ENCODE measurements at places on chromosomes 5 and 9. TPM values are rescaled to one million over a fixed set of nuclear protein-coding genes. Genes with fewer than 3 reads are reported as not detected.

The ADAMTS16 gene
- total RNA-seq = 14.3 TPM

The SEMA6A gene
- 355 TPM for total RNA-seq

The PCDHGA12 gene
- total RNA-seq = 3.5 TPM

The DIPK1B gene
- total RNA-seq = 60.0 TPM

The CARTPT gene
- not detected for total RNA-seq

The KCNN2 gene
- 24.7 TPM for total RNA-seq

- no peak for DNase-seq
Measured at GRCh38 chr5:148376198-148376597, 7.6 kb upstream of the FBXO38 start.

- no peak for DNase-seq
Measured at GRCh38 chr5:81724108-81724507, 26.8 kb downstream of the SSBP2 start.

DNA sequence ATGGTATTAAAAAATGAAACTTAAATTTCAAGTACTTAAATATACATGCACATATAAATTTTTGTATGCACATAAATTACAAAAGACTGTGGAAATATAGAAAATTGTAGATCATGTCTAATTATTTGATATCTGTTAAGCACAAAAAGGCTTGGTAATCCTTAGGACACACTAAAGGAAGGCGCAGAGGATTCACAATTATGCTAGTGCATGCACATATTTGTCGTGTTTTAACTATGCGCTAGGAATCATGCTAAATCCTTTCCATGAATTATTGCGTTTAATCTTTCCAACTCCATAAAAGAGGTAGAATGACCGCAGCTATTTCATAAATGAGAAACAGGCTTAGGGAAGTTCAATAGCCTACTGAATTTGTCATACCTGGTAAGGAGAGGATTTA is 244.1 kb upstream of the ITGA1 start:
- no peak for DNase-seq

GRCh38 chr9:70003901-70004714 is 39.5 kb upstream of the MAMDC2 start:
- no peak for DNase-seq

DNA sequence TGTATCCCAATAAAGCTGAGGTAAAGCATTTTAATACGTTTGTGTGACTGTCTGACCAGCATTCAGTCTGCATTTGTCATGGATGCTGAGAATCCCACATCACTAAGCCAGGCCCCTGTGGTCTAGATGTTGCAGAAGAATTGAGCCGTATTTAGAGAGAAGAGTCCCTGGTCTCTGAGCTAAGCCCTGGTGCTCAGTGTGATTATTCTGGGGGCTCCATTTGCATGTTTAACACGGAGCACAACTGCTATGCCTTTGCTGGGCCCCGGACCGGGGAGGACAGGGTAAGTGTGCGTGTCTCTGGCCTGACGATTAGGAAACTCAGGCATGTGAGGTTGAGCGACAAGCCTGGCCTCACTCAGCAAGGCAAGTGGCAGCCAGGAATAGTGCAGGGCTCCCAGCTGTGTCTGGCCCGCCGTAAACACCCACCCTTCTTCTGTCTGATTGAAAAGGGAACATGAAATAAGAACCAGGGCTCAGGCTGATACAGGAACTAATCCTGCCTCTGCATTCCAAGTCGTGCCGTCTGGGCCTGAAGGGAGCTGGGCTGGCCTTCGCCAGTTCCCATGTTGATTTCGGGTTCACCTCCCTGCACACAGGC is 22.3 kb downstream of the FAM78A start:
- peak; percentile 3 for DNase-seq

GRCh38 chr5:157965040-157965678 is 106.2 kb upstream of the CLINT1 start:
- peak; percentile 91 for DNase-seq

GRCh38 chr9:127931092-127931881 is 710 bp upstream of the PIP5KL1 start:
- peak; percentile 69 for DNase-seq

- DNase-seq = no peak
Measured at GRCh38 chr5:100516285-100516684, 18.9 kb upstream of the FAM174A start.

GRCh38 chr5:14337593-14337992 is 194.5 kb downstream of the TRIO start:
- DNase-seq = no peak

DNA sequence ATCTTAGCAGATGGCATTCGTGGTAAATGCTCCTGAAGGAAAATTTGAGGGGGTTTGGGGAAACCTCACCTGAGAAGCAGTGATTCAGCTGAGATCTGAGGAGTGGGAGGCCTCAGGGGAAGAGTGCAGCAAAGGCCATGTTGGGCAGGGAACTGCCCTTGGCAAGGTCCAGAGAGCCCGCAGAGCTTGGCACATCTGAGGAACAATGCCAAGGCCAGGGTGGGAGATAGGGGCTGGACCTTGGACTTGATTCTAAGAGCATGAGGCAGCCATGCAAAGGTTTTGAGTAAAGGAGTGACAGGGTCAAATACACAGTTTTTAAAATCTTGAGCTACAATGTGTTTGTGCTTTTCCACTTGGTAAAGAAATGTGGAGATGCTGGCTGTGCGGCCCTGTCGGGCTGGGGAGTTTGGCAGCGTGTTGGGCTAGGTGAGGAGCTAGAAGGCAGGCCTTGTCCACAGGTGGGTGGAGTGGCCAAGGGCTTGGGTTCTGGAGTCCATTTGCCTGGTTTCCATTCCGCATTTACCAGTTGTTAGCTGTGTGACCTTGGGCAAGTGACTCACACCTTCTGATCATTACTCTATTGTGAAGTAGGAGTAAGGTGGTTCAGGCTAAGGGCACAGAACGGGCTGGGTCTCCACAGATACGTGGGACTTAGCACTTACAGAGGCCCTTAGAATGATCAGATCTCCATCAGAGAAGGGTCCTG is 6.1 kb downstream of the TBC1D13 start:
- DNase-seq = no peak
